ENCODE measurements at places on chromosomes 4 and X. TPM values are rescaled to one million over a fixed set of nuclear protein-coding genes. Genes with fewer than 3 reads are reported as not detected.

RBMXL3 gene
- total RNA-seq = not detected

EGF gene
- 3.0 TPM for total RNA-seq

STK26 gene
- total RNA-seq = 26.3 TPM

TET2 gene
- 50.2 TPM for total RNA-seq

GRCh38 chrX:9829308-9830267 is 43.4 kb downstream of the SHROOM2 start:
- no peak for DNase-seq

- no peak for DNase-seq
Measured at GRCh38 chr4:102230194-102230593, 115.1 kb downstream of the SLC39A8 start.

DNA sequence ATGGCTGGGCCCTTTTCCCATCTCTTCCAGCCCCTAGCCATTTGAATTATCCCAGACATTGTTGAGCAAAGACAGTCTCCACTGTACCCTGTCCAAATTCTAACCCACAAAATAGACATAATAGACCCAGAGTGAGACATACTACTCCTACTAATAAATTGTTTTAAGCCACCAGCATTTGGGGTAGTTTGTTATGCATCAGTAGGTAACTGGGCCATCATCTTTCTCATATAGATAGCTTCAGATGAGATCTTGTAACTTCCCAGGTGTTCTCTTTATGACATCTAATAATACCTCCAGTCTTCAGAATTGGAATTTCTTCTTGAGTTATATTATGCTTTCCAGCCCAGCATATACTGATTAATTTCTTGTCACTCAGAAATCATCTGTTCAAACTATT is 117.2 kb upstream of the OTUD4 start:
- no peak for DNase-seq

GRCh38 chr4:56129431-56129861 is 180.7 kb downstream of the CEP135 start:
- DNase-seq = no peak

All from urinary bladder (tissue), 4 donors.